NCI-H2081 treated with DMSO at 0.1 percent for 48 hours (cell line): ENCODE measurements at places on chromosomes 3 and 15.

- no peak for DNase-seq
Measured at GRCh38 chr3:63753567-63753966, 65.5 kb upstream of the C3orf49 start.

DNA sequence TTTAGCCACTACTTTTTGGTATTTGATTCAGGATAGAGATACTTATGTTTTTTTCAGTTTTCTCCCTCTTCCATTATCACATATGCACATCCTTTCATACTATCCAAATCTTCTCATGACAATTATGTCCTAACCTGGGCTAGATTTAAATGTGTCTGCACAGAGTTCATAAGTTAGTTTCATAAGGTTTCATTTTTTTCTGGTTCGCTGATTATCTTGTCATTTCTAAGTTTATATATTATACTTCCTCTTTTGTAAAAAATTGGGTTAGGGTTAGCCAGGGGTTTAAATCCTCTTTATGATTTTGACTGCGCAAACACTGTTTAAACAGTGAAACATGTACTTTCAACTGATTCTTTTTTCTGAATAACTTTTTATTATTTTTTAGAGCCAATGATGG lies 148.6 kb downstream of the SST start:
- no peak for DNase-seq

DNA sequence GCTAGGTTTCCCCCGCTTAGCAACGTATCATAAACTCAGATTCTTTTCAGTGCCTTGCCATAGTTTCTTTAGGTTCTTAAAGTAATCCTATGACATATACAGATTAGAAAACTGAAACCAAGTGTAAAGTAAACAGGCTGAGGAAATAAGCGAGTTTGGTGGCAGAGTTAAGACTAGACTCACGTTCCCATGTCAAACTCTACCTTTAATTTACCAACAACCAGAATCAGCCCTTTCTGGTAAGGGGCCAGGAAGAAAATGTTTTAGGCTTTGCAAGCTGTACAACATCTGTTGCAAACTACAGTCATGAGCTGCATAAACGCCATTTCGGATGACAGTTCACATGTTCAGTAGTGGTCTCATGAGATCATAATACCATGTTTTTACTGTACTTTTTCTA lies 128.0 kb upstream of the PRICKLE2 start:
- no peak for DNase-seq

- DNase-seq: no peak
Measured at GRCh38 chr15:54941417-54941816, 255.3 kb downstream of the RSL24D1 start.

- DNase-seq: no peak
Measured at GRCh38 chr3:13722178-13722577, 157.7 kb downstream of the WNT7A start.

DNA sequence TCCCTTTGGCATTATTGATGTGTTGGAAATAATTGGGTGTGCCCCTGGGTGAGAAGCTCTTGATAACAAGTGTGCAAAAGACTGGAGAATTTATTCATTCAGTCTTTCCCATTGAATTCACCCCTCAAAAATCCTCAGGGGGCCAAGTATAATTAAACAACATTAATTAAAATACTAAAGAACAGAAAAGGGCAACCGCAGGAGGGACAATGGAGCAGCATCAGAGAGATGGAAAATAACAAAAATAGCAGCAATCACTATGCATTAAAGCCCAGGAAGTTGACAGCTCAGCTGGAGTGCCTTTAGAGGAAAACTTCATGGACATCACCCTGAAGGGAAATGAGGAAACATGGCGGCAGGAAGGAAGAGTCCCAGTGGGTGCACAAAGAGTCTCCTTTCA lies 227.6 kb downstream of the MINAR1 start:
- DNase-seq: no peak

- no peak for DNase-seq
Measured at GRCh38 chr3:107800710-107801109, 277.9 kb downstream of the BBX start.
